Ureter (tissue), 1 donor: ENCODE measurements at places on chromosomes 12 and 14.

DNA sequence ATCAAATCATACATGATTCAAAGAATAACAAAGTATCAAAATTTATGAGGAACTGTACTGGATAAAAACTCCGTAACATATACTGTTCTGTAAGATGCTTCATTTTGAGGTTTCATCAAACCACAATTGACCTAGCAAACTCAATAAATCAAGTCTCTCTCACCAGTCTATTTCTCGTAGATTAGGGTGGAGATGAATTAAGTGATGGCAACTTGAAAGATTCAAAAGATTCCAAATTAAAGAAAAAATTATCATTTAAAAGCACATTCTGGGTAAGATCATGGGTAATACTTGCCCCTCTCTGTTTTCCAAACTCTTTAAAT, 74.4 kb downstream of the PAPLN start:
- DNase-seq = no peak

- DNase-seq = no peak
Observed at GRCh38 chr12:74537126-74537706, 419 bp upstream of the ATXN7L3B start.

DNA sequence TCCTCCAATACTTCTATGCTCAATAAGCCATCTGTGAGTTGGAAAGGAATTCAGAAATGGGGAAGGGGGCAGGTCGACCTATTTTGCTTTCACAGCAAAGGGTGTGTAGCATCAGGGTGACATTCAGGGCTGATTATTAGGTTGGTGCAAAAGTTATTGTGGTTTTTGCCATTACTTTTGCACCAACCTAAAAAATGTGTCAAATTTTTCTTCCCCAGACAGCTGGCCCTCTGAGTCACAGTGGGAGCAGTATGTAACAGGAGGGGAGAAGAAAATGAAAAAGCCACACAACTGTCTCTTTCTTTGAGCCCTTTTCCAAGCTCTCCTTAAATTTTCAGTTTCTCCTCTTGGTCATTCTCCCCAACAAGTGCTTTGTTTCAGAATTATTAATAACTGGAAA, 47.1 kb upstream of the GZMB start:
- DNase-seq = no peak

DNA sequence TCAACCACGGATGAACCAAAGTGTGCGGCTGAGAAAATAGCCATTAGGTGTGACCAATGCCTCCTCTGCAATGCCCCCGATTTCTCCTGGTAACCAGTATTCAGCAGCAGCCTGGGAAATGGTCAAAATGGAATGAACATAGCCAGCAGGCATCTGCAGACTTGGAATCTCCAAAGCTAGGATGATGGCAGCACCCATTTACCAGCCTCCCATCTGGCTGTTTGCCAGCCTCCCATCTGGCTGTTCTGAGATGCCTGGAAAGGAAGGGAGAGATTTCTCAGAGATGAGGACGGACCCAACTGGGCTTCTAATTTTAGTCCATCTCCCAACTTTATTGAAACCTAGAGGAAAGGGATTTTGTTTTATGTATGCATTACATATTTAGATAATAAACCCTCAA, 16.2 kb downstream of the CLMN start:
- no peak for DNase-seq

GRCh38 chr12:98840325-98840724, 195.2 kb downstream of the APAF1 start:
- DNase-seq = no peak

- no peak for DNase-seq
Observed at GRCh38 chr14:20687362-20688166, 1.0 kb upstream of the ANG start.

DNA sequence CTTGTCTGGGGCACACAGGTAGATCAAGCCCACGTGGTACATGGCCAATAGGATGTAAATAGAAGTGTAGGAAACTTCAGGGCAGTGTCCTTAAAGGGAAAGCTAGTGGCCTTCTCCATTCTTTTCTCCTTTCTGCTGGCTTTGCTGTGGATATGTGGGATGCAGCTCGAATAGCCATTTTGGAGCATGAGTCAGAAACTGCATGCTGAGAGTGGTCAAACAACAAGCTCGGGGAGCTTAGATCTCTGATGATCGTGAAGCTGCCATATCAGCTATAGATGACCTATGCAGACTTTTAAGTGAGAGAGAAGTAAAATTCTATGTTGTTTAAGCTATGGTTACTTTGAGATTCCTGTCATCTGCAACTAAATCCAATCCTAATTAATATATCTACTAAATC, 241.3 kb upstream of the DAAM1 start:
- DNase-seq = no peak

DNA sequence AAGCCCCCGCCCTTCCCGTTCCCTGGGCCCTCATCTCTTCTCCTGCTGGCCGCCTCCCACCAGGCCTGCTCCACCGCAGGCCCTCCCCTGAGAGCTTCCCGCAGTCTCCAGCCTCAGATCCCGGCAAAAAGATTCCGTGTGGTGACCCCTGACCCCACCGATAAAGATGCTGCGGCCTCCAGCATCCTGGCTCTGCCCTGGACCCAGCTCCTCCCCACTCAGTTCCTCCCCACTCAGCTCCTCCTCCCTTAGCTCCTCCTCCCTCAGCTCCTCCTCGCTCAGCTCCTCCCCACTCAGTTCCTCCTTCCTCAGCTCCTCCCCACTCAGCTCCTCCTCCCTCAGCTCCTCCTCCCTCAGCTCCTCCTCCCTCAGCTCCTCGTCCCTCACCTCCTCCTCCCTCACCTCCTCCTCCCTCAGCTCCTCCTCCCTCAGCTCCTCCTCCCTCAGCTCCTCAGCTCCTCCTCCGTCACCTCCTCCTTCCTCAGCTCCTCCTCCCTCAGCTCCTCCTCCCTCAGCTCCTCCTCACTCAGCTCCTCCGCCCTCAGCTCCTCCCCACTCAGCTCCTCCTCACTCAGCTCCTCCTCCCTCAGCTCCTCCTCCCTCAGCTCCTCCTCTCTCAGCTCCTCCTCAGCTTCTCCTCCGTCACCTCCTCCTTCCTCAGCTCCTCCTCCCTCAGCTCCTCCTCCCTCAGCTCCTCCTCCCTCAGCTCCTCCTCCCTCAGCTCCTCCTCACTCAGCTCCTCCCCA, 17.0 kb downstream of the NOC4L start:
- no peak for DNase-seq

- DNase-seq = no peak
Observed at GRCh38 chr12:57512665-57513064, 7.6 kb downstream of the DDIT3 start.

DNA sequence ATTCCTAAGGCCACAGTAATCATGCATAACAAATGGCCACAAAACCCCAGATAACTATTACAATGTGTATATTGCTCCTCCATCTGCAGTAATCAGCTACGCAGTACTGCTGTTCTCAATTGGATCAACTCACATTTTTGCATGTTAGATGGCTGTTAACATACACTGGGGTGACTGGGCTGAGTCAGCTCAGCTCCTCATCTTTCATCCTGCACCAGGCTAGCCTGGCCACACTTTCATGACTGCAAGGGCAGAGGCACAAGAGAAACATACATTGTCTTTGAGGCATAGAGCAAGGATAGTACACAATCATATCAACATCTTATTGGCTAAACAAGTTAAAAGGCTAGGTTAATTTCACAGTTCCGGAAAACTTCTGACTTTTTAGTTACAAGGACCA, 306.6 kb downstream of the SLC6A15 start:
- DNase-seq = no peak

- DNase-seq = no peak
Observed at GRCh38 chr14:106787626-106788025, 1261.2 kb downstream of the TMEM121 start.

GRCh38 chr12:26251600-26251999, 56.2 kb downstream of the SSPN start:
- DNase-seq = no peak

GRCh38 chr12:47881051-47881450, 23.7 kb downstream of the VDR start:
- no peak for DNase-seq

DNA sequence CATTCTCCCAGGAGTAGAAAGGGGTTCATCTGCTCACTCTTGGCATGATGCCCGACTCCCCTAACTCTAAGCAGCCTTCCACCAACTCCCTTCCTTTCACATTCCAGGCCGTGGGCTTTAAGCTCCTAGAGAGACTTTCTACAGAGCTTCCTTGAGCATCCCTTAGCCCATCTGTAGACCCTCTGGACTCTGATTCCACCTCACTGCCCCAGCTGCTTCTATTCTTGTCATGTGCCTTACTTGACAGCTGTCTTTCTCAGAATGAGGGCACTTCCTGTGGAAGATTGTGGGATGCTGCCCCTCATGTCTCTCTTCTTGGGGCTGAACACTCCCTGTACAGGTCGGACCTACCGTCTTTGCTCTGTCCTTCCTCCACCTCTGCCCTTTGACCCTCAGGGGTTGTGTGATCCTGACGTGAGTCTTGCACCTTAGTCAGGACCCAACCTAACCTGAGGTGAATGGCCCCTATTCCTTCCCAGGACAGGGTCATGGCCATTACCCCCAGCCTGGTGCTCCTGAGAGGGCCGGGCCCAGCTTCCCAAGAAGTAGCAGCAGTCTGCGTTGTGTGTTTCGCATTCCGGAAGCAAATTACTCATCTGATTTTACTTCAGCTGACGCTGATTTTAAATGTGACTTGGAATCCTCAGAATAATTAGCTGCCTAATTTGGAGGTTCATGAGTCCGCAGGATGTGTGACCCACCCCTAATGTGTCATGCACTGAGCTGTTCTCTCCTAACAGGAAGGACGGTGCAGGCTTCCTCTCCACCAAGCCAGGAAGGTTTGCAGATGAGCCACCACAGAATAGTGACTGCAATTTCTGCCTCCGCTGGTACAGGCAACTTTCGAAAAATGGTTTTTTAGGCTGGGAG, 2.7 kb upstream of the GALNT6 start:
- no peak for DNase-seq

- no peak for DNase-seq
Observed at GRCh38 chr12:49322367-49322707, 718 bp upstream of the TROAP start.

GRCh38 chr12:65959452-65959851, 135.2 kb downstream of the HMGA2 start:
- DNase-seq = no peak

DNA sequence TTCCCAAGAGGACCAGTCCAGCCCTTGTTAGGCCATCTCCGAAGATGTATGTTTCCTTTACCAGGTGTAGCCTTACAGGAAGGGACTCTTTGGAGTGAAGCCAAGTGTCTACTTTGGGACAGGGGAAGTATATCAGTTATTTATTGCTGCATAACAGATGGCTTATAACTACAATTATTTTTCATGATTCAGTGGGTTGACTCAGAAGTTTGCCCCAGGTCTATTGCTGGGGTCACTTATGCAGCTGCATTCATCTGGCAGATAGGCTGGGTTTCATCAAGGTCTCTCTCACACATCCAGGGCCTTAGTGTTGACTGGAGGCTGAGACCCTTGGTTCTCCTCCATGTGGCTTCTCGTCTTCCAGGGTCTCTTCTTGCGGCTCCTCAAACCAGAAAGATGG, 170.1 kb downstream of the NRXN3 start:
- DNase-seq = no peak

DNA sequence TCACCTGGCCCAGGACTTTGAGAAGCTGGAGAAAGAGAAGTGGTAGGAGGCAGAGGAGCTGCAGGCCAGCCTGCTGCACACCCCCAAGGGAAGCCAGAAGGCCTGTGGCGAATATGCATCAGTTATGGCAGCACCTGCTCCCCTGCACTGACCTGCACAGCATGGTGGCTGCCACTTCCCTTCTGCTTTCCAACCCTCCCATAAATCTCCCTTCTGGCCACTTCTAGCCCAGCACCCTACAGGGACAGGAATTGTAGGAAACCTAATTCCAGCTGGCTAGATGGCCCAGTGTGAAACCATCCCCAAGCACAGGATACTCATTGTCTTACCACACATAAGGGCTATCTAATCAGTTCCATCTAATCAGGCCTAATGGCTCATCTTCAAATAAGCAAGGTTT, 136.3 kb downstream of the TBX3 start:
- no peak for DNase-seq

- no peak for DNase-seq
Observed at GRCh38 chr12:41514907-41515306, 326.8 kb downstream of the PDZRN4 start.

GRCh38 chr12:13900718-13901117, 80.7 kb downstream of the GRIN2B start:
- DNase-seq = no peak

DNA sequence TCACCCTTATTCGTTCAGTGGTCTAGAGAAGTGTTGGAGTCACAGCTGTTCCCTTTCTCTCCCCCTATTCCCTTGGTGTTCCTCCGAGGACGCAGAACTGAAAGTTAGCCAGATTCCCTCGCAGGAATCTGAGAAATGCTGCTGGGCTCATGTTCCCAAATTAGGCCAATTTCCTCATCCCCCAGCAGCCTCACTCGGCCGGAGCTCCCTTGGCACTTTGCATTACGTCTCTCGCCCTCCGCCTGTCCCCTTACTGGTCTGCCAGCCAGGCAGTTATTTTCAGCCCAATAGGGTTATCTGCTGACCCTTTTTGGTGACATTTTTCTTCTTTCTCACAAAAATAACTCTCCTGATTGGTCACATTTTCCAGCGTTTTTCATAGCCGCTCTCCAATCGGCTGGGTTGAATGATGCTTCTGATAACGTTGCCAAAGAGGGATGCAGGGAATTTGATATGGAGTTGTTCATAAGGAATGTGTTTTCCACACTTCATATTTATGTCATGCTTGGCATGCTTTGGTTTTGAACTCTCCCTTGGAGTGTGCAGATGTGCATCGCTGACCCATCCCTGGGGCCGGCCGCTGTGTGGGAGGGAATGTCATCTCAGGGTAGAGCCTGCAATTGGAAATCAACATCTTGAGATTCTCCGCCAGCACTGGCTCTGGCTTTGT, 9.9 kb downstream of the IFT43 start:
- peak; percentile 75 for DNase-seq

- no peak for DNase-seq
Observed at GRCh38 chr14:38143170-38143569, 64.5 kb upstream of the SSTR1 start.

DNA sequence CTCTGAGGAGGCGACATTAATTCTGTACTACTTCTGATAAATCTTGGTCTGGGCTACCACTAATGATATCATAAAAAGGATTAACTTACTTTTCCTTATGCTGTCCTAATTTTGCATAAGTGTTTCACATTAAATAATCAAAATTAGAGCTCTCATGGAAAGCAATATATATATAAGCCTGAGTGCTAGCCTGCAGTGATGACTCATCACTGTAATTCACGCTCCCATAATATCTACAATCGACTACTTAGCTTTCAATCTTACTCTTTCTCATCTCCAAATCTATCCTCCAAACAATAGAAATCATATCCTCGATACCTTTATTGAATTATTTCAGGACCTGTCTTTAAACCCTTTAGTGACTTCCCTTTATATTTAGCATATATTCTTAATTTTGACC, 701.3 kb downstream of the RERGL start:
- no peak for DNase-seq

- DNase-seq = no peak
Observed at GRCh38 chr14:22553445-22553844, 35.6 kb downstream of the DAD1 start.

- peak; percentile 52 for DNase-seq
Observed at GRCh38 chr12:21940549-21941505, at the start of gene ABCC9. Gene ABCC9, minus strand, starts transcription at chr12:21941426. Its CDS starts 4,752 bp downstream, at chr12:21936674.

DNA sequence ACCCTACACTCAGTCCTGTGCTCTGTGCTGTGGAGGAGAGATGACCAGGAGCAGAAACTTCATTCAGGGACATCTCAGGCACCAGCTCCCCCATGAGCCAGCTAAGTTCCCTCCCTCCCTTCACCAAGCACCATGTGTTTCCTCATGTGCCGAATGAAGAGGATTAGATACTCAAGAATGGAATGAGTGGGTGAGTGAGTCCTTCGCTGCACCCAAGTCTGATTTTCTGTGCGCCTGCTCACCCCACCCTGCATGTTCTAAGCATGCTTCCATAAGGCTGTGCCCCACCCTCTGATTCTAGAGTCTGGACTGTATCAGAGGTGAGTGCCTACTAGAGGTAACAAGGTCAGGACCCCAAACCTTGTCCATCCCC, 12.1 kb downstream of the SERPINA5 start:
- no peak for DNase-seq
